Spleen (tissue), 13 donors: ENCODE measurements at places on chromosomes 6 and 20.

DNA sequence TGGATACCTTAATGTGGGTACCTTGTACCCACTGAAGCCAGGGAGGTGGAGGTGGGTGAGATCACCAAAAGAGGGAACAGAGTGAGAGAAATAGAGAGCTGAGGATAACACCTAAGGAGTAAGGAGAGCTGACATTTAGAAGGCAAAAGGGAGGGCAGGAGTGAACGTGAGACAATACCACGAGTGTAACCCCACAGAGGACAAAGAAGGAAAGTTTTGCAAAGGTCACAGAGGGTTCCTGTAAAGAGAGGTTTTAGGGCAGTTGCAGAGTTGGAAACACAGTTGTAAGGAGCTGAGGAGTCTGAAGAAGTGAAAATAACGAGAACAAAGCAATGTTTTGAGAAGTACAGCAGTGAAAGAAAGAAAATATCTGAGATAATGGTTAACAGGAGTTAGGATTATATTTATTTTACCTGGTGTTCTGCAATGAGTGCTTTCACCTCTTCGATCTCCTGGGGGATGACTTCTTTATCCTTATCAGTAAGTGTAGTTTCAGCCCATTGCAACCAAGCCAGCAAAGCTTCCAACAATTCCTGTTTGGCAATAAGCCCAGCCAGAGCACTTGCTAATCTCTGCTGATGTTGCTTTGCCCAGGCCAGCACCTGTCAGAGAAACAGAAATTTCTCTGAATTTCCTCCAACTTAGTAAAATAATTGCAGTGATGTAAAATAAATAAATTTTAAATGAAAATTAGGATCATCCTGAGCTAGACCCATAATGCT is 166.8 kb downstream of the DST start:
- H3K27ac ChIP-seq = no peak overlapping the region
- no peaks in the 10 kb centered on the region for H3K27me3 ChIP-seq
- H3K36me3 ChIP-seq = no peaks in the 10 kb centered on the region
- DNase-seq = no peak
- no peaks in the 10 kb centered on the region for H3K4me1 ChIP-seq

DNA sequence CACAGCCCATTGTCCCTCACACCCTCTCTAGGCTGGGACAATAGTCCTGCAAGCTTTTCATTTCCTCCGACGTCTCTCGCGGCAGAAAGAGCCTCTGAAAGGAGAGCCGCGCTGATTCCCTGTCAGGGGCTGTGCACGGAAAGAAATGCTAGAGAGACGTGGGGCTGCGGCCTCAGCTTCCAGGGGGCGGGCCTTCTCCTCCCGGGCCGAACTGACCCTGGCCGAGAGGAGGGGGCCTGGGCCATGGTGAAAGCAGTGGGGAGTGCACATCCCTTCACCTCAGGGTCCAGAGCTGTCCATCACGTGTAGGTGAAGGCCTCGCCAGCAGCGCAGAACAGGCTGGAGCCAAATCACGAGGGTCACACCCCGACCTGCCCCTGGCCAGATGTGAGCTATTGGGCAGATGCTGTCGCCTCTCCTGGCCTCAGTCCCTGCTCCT is 220.4 kb downstream of the TAF4 start:
- no peak overlapping the region for H3K27ac ChIP-seq
- H3K27me3 ChIP-seq = no peaks in the 10 kb centered on the region
- H3K4me1 ChIP-seq = no peaks in the 10 kb centered on the region
- H3K36me3 ChIP-seq = no peaks in the 10 kb centered on the region
- DNase-seq = peak; percentile 54

GRCh38 chr20:33664762-33665144 is 2.0 kb upstream of the ACTL10 start:
- DNase-seq = no peak
- peaks cover 3% of the 10 kb centered on the region for H3K36me3 ChIP-seq
- H3K27me3 ChIP-seq = no peaks in the 10 kb centered on the region

- H3K4me1 ChIP-seq = no peaks in the 10 kb centered on the region
- peaks cover 50% of the 10 kb centered on the region for H3K36me3 ChIP-seq
- DNase-seq = no peak
- no peaks in the 10 kb centered on the region for H3K27me3 ChIP-seq
These were observed 24.8 kb downstream of the SAMHD1 start for GRCh38 chr20:36926653-36927200.

DNA sequence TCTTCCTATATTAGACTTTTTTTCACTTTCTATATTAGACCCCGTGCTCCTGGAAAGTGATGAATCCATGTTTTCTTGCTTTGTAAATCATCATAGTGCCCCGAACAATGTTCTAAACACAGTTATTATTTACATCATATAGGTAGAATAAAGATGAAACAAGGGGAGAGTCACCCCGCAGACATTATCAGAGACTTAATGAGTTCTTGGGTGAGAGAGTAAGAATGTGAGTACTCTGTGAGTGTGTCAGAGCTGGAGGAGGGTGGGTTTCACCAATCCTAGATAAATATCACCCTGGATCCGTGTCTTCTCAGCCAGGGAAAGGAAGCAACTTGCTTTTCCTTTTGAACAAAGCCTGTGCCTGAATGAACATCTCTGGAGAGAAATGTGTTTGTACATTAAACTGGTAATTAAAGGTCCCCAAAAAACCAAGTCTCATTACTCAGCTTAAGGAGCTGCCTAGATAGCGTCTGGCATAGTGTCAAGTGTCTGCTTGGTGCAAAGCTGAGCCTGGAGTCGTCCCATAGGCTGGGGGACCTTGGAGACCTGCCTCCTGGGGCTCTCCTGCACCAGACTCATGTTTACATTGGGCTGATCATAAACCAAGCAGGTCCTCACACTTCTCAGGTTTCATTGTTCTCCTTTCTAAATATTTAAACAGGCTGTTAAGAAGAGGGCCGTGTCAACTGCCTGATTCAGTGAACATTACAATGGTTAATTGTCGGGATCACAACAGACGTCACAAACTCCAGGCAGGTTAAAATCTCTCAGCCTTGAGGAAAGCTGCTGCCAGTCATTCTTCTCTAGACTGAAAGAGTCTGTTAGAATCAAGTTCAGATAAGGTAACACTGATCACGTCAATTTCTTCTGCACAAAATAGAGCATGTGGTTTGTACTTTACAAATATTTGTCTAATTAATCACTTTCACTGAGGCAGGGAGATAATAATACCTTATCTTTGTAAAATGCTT is 179.7 kb upstream of the MYLIP start:
- no peak overlapping the region for H3K4me3 ChIP-seq
- no peaks in the 10 kb centered on the region for H3K36me3 ChIP-seq
- H3K27me3 ChIP-seq = no peaks in the 10 kb centered on the region
- no peaks in the 10 kb centered on the region for H3K4me1 ChIP-seq
- DNase-seq = no peak

GRCh38 chr6:100171533-100172321 is 177.7 kb upstream of the MCHR2 start:
- H3K27me3 ChIP-seq = no peaks in the 10 kb centered on the region
- H3K36me3 ChIP-seq = no peaks in the 10 kb centered on the region
- no peak overlapping the region for H3K27ac ChIP-seq
- no peak overlapping the region for H3K4me3 ChIP-seq
- no peak for DNase-seq
- no peaks in the 10 kb centered on the region for H3K4me1 ChIP-seq

GRCh38 chr6:144597511-144597910 is 312.4 kb downstream of the UTRN start:
- H3K27ac ChIP-seq = no peak overlapping the region
- H3K4me1 ChIP-seq = peaks cover 32% of the 10 kb centered on the region
- no peaks in the 10 kb centered on the region for H3K27me3 ChIP-seq
- no peak overlapping the region for H3K4me3 ChIP-seq

DNA sequence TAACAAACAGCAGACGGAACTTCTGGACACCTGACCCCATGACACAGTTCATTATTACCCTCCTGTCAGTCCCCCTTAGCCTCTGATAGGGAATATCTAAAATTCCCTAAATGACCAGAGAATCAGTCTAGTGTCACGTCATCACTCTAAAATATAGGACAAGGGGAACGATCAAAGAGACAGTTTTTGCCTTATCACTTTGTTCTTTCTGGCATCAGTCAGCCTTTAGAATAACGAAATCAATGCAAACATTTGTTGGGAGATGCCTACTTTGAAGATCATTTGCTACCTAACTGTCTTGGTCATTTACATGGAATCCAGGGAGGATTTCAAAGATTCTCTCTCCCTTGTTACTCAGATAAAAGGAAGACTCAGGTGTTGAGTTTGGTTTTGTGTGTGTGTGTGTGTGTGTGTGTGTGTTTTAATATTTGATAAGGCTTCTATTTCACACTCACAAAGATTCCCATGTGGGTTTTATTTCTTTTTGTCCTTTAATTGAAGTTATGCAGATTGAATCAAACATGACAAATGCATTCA is 28.3 kb downstream of the LINC00237 start:
- no peak for DNase-seq
- H3K27me3 ChIP-seq = no peaks in the 10 kb centered on the region
- H3K4me3 ChIP-seq = no peak overlapping the region
- no peaks in the 10 kb centered on the region for H3K4me1 ChIP-seq
- no peaks in the 10 kb centered on the region for H3K36me3 ChIP-seq

DNA sequence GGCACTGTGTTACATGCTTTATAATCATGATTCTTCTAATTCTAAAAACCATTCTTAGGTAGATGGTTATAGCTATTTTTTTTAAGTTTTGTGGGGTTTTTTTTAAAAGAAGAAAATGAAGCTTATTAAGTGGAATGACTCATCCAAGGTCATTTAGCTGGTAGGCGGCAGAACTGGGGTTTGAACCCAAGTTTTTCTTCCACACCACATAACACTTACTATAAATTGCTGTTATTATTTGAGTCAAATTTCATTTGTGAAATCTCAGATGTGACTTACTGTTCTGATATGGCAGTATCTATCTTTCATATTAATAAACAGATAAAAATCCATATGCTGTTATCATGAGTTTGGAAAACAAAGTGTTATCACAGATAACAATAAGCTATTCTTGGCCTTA is 10.4 kb upstream of the COL10A1 start:
- H3K4me3 ChIP-seq = no peak overlapping the region
- no peaks in the 10 kb centered on the region for H3K36me3 ChIP-seq
- DNase-seq = no peak
- H3K27me3 ChIP-seq = no peaks in the 10 kb centered on the region
- H3K27ac ChIP-seq = no peak overlapping the region
- H3K4me1 ChIP-seq = no peaks in the 10 kb centered on the region

DNA sequence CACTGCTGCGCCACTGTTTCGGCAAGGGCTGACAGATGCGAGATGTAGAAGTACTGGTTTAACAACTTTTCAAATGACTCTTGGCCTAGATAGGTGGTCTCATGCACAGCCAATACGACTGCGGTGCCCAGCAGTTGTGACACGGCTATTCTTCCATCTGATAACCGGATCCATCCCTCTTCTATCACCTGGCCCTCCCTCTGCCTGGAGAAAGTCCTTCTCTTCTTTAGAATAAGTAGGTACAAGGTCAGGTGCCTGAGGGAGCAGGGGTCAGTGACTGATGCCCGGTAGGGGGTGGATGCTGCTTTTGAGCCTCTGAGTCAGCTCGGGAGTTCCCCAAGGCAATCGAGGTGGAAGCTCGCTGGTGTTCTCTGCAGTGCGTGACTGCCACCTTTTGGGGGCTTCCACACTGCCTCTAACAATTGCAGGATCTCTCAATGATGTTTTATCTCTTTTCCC is 166.8 kb upstream of the GRIK2 start:
- H3K27me3 ChIP-seq = no peaks in the 10 kb centered on the region
- DNase-seq = peak; percentile 67
- H3K4me3 ChIP-seq = no peak overlapping the region
- H3K36me3 ChIP-seq = no peaks in the 10 kb centered on the region

GRCh38 chr6:133891149-133891926 is 2.4 kb downstream of the TCF21 start:
- peaks cover 32% of the 10 kb centered on the region for H3K4me1 ChIP-seq
- DNase-seq = peak; percentile 72
- H3K27ac ChIP-seq = peak overlapping the region; percentile 82
- no peaks in the 10 kb centered on the region for H3K36me3 ChIP-seq

- no peak overlapping the region for H3K27ac ChIP-seq
- peaks cover 5% of the 10 kb centered on the region for H3K4me1 ChIP-seq
- H3K36me3 ChIP-seq = no peaks in the 10 kb centered on the region
- H3K4me3 ChIP-seq = no peak overlapping the region
- H3K27me3 ChIP-seq = no peaks in the 10 kb centered on the region
- no peak for DNase-seq
These were observed 437.6 kb downstream of the PRKN start for GRCh38 chr6:162289972-162290371.

GRCh38 chr6:43817192-43817591 is 47.2 kb downstream of the VEGFA start:
- no peaks in the 10 kb centered on the region for H3K36me3 ChIP-seq
- no peaks in the 10 kb centered on the region for H3K27me3 ChIP-seq
- peaks cover 24% of the 10 kb centered on the region for H3K4me1 ChIP-seq
- no peak overlapping the region for H3K27ac ChIP-seq

GRCh38 chr6:62999796-63000195 is 211.5 kb upstream of the FKBP1C start:
- DNase-seq = no peak
- H3K4me1 ChIP-seq = no peaks in the 10 kb centered on the region
- no peaks in the 10 kb centered on the region for H3K36me3 ChIP-seq
- H3K27me3 ChIP-seq = no peaks in the 10 kb centered on the region

- H3K36me3 ChIP-seq = peaks cover 75% of the 10 kb centered on the region
- H3K27me3 ChIP-seq = no peaks in the 10 kb centered on the region
- H3K4me1 ChIP-seq = peaks cover 54% of the 10 kb centered on the region
- H3K4me3 ChIP-seq = no peak overlapping the region
- H3K27ac ChIP-seq = no peak overlapping the region
These were observed 11.7 kb downstream of the MYLIP start for GRCh38 chr6:16140607-16141006.

DNA sequence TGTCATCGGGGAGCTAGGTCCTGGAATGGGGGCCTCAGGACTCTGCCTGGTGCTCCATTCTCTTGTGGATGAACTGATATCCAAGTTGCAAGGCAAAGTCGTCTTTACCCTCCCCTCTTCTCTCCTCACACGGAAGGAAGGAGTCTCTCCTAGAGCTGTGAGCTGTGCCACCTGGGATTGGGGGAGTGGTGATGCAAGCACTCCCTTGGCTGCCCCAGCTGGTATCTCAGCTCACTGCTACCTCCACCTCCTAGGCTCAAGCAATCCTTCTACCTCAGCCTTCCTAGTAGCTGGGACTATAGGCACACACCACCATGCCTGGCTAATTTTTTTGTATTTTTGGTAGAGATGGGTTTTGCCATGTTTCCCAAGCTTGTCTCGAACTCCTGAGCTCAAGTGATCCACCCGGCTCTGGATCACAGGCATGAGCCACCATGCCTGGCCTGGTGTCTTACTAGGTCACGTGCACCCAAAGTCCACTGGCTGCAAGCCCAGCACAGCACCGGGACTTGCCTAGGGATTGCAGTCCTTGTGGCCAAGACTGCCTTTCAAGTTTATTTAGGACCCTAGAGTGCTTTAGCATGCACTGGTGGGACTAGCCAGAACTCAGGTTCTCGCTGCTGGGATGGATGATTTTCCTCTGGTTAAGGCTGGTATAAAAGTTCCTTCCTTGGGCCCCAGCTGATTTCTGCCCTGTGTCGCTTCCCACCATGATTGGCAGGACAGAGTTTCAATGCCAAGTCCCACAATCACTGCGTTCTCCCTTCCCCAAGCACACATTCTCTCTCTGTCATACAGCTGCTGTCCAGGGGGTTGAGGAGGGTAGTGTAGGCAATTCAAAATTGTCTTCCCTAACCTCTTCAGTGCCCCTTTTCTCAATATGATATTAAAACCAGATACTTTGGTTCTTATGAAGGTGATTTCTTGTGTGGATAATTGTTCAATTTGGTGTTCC is 33.5 kb downstream of the SMAP1 start:
- H3K4me1 ChIP-seq = peaks cover 8% of the 10 kb centered on the region
- H3K36me3 ChIP-seq = no peaks in the 10 kb centered on the region
- H3K27me3 ChIP-seq = no peaks in the 10 kb centered on the region
- DNase-seq = no peak
- no peak overlapping the region for H3K4me3 ChIP-seq
